ENCODE measurements at places on chromosomes 3 and 15. TPM values are rescaled to one million over a fixed set of nuclear protein-coding genes. Genes with fewer than 3 reads are reported as not detected.

The TMCO5A gene
- total RNA-seq = not detected

The LRIG1 gene
- 28.2 TPM for total RNA-seq

The FNDC3B gene
- 9.2 TPM for total RNA-seq

The SCN11A gene
- 0.21 TPM for total RNA-seq

The TNFAIP8L3 gene
- 0.18 TPM for total RNA-seq

The KCNMB3 gene
- 0.55 TPM for total RNA-seq

The FANCD2OS gene
- not detected for total RNA-seq

The CELF6 gene
- 0.37 TPM for total RNA-seq

The SPINT1 gene
- 6.9 TPM for total RNA-seq

The MRPL3 gene
- total RNA-seq = 105 TPM

The CORO2B gene
- total RNA-seq = 0.07 TPM

The SI gene
- total RNA-seq = not detected

The CFAP100 gene
- not detected for total RNA-seq

The FBLN2 gene
- total RNA-seq = not detected

The CSPG4 gene
- total RNA-seq = not detected

The CLEC3B gene
- total RNA-seq = not detected

The SLC28A2 gene
- total RNA-seq = not detected

The CHRD gene
- total RNA-seq = 0.49 TPM

The KLHL40 gene
- not detected for total RNA-seq

The PRR23A gene
- not detected for total RNA-seq

The MRPS25 gene
- total RNA-seq = 47.2 TPM

The STARD9 gene
- 7.4 TPM for total RNA-seq

The PRR20G gene
- total RNA-seq = not detected

The LRRC49 gene
- total RNA-seq = not detected

The CCR9 gene
- total RNA-seq = not detected

The SLC2A2 gene
- not detected for total RNA-seq

The HACD3 gene
- total RNA-seq = 45.0 TPM

The PROS1 gene
- total RNA-seq = 3.0 TPM

The B4GALT4 gene
- total RNA-seq = 21.0 TPM

The TEX55 gene
- total RNA-seq = not detected

Measured in activated naive CD4-positive, alpha-beta T cell treated with anti-CD3 and anti-CD28 coated beads, Interleukin-2, amount 50 U/mL, for 72 hours (primary cell).